A172 (cell line): ENCODE measurements at places on chromosomes 7 and 10.

- DNase-seq, result no peak
These were observed 249.5 kb downstream of the LRRTM3 start for GRCh38 chr10:67175354-67175753.

GRCh38 chr10:119478111-119478802 is 64.3 kb downstream of the RGS10 start:
- no peak for DNase-seq

GRCh38 chr7:40418448-40418847 is 283.6 kb downstream of the SUGCT start:
- DNase-seq, result no peak

DNA sequence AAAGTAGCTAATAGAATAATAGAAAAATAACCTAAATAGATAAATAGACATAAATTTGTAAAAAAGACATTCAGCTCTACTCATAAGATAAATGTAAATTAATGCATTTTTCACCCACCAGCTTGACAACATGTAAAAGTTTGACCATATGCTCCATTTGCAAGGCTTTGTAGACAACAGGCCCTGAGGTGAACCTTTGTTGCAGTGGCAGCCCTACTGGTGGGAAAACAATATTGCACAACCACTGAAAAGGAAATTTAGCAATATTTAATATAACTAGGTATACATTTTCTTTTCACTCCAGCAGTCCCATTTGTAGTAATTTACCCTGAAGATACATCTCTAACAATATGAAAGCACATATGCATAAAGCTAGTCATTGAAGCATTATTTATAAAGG is 39.0 kb upstream of the ADRA2A start:
- no peak for DNase-seq

- DNase-seq, result no peak
These were observed 104.2 kb downstream of the DNAJB6 start for GRCh38 chr7:157441023-157441399.

DNA sequence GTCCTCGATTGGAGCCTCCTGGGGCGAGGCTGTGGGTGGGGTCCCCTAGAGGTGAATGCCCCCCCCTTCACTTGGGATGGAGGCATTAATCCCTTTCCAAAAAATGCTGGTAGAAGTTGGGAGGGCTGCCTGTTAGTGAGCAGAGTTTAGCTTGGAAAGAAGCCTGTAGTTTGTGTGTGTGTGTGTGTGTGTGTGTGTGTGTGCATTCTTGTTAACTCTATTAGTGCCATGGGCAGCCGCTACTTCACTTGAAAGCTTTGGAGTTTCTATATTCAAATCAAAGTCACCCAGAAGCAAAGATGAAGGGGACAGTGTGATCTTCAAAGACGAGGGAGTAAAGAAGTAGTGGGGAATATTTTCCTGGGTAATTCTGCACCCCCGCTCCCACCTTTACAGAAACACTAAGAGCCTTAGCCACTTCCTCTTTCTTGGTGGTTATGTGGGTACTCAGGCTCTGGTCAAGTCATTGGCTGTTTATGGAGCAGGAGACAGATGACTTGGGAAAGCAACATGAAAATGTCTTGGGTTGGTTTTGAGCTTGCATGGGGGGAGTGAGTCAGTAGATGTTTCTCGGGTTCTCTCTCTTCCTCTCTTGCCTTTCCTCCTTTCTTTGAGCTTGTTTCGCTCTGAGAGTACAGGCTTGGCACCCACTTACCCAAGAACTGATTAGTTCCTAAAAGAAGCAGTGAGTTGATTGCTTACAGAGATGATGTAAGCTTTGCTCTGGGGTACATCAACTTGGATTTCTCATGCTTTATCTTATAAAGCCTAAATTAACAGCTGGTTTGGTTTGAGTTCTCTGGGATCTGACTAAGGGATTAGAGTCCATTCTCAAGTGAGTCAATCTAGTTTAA is 35.9 kb downstream of the TCF7L2 start:
- peak; percentile 27 for DNase-seq

DNA sequence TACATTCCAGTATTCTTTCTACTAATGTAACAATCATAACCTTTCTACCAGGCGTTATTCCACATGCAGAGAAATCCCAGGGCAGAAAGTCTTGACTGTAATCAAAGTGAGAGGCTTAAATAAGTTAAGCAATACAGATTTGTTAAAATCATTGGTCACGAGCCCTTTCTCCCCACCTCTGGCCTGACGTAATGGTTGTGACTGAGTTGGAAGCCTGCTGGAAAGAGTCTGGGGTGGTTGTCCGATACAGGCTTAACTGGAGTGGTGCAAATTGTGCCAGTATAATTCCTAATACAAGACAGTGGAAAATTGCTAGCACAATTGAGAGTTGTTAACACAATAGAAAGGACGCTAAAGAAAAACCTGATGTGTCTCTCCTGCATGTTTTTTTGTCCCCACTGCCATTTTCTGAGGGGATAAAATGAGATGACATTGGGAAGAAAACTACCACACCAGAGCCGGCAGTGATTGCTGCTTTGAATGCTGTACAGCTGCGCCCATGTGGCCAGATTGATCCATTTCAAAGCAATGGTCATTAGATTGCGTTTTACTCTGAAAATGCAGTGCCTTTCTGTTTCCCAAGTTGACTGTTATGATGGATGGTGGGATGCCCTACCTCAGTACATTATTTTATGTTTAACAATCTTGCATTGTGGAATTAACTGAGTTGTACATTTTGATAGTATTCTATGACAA is 190.8 kb downstream of the POU6F2 start:
- DNase-seq, result no peak
